Activated CD4-positive, alpha-beta T cell treated with anti-CD3 and anti-CD28 coated beads for 24 hours (primary cell): ENCODE measurements at places on chromosomes 2 and 18.

DNA sequence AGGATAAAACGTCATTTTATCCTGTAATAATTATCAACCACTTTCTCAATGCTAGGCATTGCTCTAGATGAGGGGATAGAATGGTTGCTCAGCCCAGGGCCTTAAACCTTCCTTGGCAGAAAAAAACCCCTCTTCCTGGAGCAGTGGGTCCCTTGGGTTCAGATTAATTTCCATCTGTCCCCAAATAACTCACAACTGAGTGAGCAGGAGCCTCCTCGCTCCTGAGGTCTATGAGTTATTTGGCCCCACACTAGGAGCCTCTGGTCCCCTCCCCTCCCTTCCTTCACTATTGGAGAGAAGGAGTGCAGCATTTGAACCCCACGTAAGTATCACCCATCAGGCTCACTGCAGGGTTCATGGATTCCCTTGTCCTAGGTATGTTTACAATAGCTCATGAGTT lies 157.5 kb upstream of the FHL2 start:
- DNase-seq = no peak

DNA sequence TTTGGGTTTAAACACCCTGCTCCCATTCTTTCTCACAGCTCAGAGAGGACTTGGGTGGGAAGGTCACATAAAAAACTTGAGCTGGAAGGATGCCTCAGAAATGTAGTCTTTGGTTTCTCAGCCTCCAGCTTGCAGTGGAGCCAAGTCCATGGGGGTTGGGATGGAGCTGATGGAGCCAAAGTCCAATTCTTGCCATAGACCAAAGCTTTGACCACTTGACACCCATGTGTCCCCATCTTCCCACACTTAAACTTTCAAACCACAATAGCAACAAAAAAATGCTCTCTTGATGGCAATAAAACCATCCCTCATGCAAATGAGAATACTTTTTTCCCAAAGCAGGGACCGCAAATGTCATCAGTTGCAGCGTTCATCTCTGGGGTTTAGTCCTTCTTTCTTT lies 14.7 kb upstream of the DAW1 start:
- no peak for DNase-seq

DNA sequence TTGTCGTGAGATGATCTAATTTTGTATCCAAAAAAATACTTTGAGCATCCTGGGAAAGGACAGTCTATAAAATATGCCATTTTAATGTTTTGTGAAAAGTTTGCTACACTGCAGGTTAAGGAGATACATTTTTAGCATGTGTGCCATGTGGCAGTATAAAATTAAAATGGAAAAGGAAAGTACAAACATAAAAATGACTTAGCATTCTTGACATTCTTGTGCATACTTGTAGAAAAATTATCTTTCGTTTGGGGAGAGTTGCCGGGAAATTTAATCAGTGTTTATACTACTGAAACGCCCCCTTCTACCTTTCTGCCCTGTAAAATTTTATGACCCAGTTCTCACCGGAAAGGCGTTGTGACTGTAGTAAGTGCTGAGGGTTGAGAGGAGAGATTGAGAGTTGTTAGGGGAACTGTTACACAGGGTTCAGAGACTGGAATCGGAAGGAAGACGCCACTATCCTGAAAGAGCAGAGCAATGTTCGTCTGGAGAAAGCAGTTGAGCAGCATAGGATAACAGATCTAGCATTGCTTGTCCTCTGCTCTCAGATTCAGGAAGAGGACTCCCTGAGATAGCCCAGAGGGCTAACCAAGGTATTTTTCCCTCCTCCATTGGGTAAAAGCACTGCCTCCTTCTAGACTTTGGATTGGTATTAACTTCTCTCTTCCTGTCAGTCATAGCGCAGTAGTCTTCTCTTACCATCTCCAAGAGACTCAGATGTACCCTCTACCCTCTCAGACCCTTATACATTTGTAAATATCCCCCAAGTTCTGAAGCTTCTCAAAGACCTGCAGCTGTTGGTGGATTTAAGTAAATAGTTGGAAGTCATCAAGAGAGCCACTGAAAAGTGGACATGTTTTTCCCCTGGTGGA lies 2.7 kb downstream of the CDH20 start:
- DNase-seq = no peak

- DNase-seq = peak; percentile 38
Measured at GRCh38 chr18:11518788-11519685, 90.4 kb upstream of the SLC35G4 start.

DNA sequence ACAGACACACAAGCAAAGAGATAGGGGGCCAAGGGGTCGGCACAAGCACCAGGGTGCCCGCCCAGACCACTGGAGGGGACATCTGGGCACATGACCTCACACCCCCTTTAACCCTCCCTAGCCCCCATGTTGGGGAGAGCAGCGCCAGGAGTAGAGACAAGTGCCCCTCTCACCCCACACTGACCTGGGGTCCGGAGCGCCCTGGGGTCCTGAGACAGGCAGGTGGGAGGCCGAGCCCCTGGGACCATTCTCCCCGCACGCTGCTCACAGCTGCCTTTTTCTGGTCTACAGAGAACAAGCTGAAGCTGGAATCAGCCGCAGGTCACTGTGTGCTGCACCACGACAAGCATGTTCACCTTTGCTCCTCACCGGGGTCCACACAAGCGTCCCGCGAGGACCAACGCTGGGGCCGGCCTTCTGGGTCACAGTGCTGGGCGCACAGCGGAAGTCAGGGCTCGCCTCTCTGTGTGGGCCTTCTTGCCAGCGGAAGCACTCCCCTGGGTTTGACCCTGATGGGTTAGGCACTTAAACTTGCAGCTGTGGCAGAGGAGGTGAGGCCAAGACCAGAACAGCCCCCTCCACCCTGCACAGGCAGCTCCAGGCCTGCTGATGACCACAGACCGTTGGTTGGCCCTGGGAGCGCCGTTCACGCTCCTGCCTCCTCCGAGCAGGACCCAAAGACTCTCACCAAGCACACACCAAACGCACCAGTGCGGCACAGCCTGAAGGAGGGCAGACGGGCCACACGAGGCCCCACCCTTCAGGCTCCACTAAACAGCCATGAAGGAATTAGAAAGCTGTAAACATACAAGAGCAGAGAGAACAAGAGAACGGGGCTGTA lies 275.3 kb downstream of the EIPR1 start:
- DNase-seq = no peak

DNA sequence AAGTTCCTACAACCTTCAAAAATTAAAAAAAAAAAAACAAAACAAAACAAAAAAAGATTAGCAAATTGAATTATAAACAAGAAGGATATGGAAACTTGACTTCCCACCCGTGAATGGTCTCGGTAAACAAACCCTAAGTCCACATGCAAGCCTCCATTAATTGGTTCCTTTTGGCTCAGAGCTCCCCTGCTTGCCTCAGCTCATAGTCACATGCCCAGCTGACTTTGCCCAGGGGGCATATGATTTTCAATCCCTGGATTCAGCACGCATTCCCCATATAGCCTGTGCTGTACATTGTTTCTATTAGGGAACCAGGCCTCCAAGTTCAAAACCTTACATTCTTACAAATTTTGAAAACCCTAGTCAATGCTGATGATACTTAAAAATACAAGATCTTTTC lies 95.0 kb downstream of the PID1 start:
- DNase-seq = no peak

DNA sequence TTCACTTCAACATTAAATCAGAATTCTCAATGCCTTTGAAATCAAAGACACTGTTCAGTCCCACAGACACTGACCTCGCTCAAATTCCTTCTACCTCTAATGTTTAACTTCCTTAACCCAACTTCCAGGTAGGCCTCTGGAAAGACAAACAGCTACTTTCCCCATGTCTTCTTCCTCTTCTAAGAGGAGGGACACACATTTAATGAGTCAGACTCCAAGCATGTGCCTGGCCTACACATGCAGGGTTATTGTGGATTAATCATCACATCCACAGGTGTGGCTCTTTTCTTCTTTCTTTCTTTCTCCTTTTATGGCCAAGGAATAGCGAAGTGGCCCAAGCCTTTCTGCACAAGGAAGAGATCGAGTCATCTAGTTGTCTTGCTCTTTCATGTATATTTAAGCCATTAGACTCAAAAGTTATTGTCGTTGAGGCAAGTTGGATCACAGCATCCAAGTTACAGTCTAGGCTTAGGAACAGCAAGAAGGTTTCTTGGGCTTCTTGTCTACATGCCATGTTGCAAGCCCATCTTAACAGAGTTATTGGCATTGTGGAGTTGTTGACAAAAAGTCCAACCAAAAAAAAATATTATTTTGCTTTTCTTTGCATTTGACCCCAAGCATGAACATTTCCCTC lies 387.8 kb downstream of the IRS1 start:
- DNase-seq = no peak

- no peak for DNase-seq
Measured at GRCh38 chr2:121855510-121855909, 100.1 kb downstream of the TSN start.

DNA sequence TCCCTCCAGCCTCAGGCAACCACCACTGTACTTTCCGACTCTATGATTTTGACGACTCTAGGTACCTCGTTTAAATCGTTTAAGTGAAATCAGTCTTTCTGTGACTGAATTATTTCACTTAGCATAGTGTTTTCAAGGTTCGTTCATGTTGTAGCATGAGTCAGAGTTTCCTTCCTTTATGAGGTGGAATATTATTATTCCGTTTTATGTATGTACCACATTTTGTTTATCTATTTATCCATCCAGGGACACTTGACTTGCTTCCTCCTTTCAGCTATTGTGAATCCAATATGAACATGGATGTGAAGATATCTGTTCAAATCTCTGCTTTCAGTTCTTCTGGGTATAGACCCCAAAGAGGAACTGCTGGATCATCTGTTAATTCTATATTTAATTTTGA lies 19.1 kb downstream of the IL1R2 start:
- DNase-seq = no peak

- no peak for DNase-seq
Measured at GRCh38 chr2:129761569-129762021, 217.9 kb upstream of the RAB6C start.

- DNase-seq = no peak
Measured at GRCh38 chr2:131042148-131042775, 51.0 kb downstream of the FAM168B start.

GRCh38 chr2:195706161-195706900 lies 49.3 kb downstream of the SLC39A10 start:
- no peak for DNase-seq

- DNase-seq = no peak
Measured at GRCh38 chr2:76274160-76274559, 563.4 kb upstream of the GCFC2 start.

DNA sequence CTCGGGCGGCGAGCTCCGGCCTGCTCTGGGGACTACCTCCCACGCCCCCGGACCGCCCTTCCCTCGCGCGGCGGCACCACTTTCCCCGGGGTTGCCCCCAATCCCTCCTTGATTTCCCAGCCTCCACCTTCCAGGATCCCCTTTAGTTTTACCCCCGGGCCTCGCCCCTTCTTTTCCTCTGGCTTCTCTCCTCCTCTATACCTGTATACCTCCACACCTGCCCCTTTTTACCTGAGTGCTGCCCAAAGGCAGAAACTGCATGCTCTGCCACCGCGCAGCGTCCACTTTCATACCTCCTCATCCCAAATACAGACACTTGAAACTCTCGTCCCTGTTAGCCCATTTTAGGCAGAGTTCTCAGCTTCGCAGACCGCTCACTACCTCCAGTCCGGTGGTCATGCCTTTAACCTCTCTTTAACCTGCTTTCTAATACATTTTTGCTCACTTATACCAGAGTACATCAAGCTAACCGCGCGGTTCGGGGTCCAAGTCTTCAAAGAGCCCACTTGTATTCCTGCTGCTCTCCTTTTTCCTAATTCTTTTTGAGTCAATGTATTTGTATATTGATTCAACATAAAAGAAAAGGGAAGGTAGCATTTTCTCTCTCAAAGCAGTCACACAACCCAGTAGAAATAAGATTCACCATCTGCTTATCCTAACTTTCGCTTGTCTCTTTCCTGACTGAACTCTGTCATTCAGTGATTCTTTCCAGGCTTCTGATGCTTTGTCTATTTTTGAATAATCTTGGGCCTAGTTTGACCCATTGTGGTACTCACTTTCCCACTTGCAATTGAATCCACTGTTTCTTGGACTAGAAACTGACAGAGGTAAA lies 901 bp downstream of the SPOPL start:
- DNase-seq = no peak

GRCh38 chr2:84302513-84303412 lies 156.3 kb downstream of the SUCLG1 start:
- DNase-seq = peak; percentile 13

GRCh38 chr2:164935118-164936101 lies 19.9 kb downstream of the SLC38A11 start:
- no peak for DNase-seq

DNA sequence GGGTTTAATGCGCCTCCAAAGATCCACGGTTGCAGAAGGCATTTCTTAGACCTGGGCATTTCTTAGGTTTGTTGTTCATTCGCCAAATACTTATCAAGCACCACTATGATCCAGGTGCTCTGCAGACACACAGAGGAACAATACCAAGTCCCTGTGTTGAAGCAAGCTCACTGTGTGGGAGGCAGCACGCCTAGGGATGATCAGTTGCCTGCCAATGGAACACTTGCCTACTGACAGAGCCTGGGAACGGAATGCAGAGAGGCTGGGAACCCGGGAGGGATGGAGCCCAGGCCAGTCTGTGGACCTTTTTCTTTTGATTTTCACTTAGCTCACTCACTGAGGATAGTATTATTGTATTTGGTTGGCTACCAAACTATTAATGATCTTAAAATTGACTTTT lies 1.9 kb upstream of the GRP start:
- no peak for DNase-seq

GRCh38 chr2:177817300-177817699 lies 255.3 kb downstream of the PDE11A start:
- DNase-seq = no peak
